Epithelial cell of prostate (primary cell): ENCODE measurements at places on chromosomes 5 and 9.

- DNase-seq, result no peak
These were observed 241.5 kb downstream of the MAN2A1 start for GRCh38 chr5:109931049-109931780.

GRCh38 chr9:128683340-128684064 is 5.5 kb upstream of the SET start:
- DNase-seq, result peak; percentile 76

DNA sequence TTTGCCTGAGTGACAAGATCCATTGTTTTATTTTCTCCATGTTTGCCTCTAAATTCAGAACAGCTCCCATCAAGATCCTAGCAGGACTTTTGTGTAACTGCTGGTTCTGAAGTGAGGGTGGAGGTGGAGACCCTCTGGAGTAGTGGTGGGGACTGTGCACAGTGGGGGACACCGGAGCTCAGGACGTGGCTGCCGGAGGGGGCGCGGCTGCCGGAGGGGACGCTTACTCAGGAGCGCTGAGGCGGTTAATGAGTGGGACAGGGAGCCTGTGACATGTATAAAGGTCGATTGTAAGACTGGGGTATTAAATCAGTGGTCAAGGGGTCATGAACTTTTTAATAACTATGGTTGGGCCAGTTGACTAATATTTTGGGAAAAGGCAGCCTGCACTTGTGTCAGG is 127.0 kb upstream of the CACNA1B start:
- no peak for DNase-seq

DNA sequence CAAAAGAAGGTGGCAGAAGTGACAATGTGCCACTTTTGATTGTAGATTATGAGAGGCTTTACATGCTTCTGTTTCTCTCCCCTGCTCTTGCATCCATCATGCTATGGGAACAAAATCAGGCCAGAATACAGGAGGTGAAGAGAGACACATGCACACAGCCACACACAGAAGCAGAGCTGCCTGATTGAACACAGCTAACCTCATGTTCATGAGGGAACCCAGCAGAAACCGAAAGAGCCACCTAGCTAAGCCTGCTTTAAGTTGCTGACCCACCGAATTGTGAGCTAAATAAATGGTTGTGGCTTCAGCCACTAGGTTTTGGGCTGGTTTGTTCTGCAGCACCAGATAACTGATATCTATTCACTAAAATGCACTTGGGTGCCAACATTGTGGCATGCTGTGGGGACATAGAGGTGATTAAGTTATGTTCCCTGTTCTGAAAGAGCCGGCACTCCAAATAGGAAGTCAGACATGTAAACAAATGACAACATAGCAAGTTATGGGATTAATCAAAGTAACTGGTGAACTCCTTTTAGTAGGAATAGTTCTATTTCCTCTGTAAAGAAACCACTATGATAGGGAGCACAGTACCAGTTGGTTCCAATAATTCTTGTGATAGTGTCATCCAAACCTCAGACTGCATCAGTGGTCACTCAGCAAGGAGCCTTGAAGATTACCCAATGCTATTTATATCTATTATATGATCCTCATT is 93.6 kb upstream of the TNC start:
- no peak for DNase-seq

- DNase-seq, result no peak
These were observed 43.4 kb downstream of the ERBIN start for GRCh38 chr5:65969539-65970393.

DNA sequence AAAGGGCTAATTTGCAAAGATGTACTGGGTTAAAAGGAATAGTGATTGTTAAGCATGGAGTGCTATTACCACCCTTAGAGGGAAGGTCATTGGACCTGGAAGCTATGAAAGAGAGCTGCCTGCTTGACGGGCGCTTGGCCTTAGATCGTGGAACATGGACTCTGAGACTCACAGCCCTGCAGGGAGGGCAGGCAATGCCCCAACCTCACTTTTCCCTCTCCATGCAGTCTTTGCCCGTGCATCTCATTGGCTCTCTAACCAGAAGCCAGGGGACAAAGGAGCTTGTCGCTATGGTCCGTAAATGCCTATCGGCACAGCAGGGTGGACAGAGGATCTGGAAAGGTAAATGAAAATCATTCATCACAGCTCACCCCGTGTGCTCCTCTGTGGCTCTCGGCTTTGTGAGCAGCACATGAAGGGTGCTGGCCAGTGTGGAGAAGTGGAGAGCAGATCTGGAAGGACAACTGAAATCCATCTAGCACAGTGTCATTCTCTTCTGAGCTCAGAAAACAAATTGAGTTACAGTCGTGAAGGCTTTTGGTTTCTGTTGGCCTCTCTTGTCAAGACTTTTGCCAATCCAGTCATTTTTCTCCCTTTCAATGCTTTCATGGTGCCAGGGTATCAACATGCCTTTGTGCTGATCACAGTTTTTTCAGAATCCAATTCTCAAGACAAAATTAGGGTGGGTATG is 186.2 kb downstream of the SNX18 start:
- DNase-seq, result no peak

- no peak for DNase-seq
These were observed 46.3 kb downstream of the GGTA1 start for GRCh38 chr9:121453232-121453892.

- peak; percentile 80 for DNase-seq
These were observed 33.1 kb downstream of the RASA1 start for GRCh38 chr5:87300744-87301143.

DNA sequence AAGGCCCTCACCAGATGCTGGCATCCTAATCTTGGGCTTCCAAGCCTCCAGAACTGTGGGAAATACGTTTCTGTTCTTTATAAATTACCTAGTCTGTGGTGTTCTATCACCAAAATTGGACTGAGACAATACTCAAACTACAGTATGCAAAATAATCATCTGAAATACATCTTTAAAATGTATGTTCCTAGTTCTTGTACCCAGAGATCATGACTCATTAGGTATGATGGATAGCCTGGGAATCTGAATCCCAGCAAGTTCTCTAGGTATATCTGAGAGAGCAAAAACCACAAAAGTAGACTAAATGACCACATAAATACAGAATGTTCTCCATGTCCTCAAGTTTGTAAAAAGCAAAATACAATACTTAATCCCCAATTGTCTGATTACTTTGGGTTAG is 166.3 kb downstream of the YIPF5 start:
- no peak for DNase-seq

DNA sequence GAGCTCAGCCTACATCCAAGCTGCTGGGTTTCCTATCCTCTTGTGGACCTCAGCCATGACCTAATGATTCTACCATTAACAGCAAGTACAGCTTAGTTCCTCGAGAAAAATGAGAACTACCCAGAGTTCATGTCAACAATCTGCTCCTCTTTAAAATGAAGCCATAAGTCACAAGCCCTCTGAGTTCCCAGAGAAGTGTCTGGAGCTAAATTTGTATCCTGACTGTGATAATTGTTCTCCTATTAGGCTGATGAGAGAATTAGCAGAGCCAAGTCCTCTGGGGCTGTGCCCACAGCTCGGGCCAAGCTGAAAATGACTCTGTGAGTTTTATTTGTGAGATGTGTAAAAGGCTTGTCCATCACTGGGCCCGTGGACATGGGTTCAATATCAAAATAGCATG is 145.1 kb upstream of the SMIM23 start:
- DNase-seq, result no peak

DNA sequence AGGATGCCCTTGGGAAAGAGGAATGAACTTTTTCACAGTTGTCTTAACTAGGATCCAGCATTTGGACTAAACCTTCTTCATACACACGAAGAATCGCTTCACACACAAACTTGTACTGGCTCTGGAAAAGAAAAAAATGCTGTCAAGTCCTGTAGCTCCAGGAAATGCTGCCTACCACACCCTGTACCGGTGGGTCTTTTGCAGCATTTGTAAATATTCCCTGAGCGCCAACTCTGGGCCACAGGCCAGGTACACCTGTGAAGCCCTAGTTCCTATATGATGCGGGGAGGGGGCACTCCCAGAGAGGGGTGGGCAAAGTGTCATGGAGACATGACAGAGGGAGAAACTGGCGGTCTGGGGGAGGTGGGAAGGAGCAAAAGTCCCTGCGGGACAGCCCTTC is 58.7 kb upstream of the EPB41L4B start:
- no peak for DNase-seq

GRCh38 chr9:91150273-91150997 is 211.3 kb downstream of the AUH start:
- no peak for DNase-seq

DNA sequence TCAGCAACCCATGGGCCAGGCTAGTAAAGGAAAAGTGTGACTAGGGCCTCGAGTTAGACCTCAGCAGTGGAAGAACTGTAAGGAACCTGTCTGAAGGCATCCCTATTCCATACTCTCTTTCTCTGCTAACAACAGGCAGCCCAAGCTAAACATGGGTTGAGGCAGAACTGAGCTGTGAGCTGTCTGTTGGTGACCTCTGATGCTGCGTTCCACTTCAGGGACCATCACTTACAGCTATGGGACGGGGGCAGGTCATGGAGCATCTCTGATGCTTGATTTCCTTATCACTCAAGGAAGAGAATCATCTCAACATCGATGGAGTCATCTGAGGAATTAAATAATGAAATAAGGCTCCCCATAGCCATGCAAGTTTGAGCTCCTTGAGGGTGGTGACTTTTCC is 174.8 kb downstream of the ACTL7B start:
- DNase-seq, result no peak

GRCh38 chr9:16023446-16023845 is 470.6 kb downstream of the CCDC171 start:
- DNase-seq, result no peak

DNA sequence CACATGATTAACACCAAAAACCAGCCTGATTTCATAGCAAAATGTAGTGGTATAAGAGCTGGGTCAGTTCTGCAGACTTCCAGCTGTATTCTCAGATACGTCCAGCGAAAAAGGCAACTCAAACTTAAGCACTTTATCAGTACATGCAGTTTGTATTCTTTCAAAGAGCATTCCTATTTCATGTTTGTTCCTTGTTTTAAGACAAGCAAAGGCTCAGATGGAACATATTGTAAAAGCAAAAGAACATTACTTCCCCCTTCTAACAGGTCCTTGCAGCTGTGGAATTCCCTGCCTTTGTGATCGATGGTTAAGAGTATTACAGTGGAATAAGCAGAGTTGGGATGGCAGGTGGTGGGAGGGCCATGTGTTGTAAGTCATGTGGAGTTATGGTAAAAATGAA is 86.3 kb upstream of the GRHPR start:
- no peak for DNase-seq

DNA sequence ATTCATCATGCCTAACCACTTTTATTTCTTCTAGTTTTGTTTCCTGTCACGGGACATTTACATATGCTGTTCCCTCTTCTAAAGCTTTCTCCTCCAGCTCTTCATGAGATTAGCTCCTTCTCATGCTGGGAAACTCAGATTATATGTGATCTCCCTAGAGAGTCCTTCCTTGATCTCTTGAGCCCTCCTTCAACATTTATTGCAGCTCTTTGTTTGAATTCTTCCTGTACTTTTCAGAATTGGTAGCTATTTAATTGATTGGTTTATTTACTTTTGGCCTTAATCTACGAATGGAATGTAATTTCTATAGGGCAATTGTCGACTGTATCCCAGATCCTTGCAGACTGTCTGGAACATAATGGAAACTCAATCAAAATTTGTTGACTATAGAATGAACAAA is 9.7 kb upstream of the TRPM3 start:
- DNase-seq, result no peak

GRCh38 chr5:173886150-173886549 is 2.0 kb upstream of the CPEB4 start:
- no peak for DNase-seq
